Right cardiac atrium (tissue), 5 donors: ENCODE measurements at places on chromosomes 7 and 10. TPM values are rescaled to one million over a fixed set of nuclear protein-coding genes. Genes with fewer than 3 reads are reported as not detected.

TAS2R4 gene
- total RNA-seq = 0.40 TPM

ERV3-1 gene
- 7.6 TPM for total RNA-seq

NME8 gene
- total RNA-seq = not detected

ANKRD22 gene
- total RNA-seq = not detected

AGMO gene
- total RNA-seq = 0.15 TPM

AVPI1 gene
- 16.3 TPM for total RNA-seq

CASTOR2 gene
- total RNA-seq = 51.2 TPM

ELFN1 gene
- 13.7 TPM for total RNA-seq

POLR2J2 gene
- total RNA-seq = 5.1 TPM

PCDH15 gene
- total RNA-seq = 2.8 TPM

HOXA10 gene
- not detected for total RNA-seq

NAT16 gene
- total RNA-seq = not detected

ATRNL1 gene
- total RNA-seq = 1.8 TPM

ING3 gene
- 16.0 TPM for total RNA-seq

BICC1 gene
- 15.9 TPM for total RNA-seq

OPALIN gene
- total RNA-seq = not detected

SLC37A3 gene
- 17.4 TPM for total RNA-seq

MRPS16 gene
- total RNA-seq = 66.9 TPM

SLC26A5 gene
- total RNA-seq = not detected

TBATA gene
- total RNA-seq = not detected
